ENCODE measurements at places on chromosomes 13 and 19.

DNA sequence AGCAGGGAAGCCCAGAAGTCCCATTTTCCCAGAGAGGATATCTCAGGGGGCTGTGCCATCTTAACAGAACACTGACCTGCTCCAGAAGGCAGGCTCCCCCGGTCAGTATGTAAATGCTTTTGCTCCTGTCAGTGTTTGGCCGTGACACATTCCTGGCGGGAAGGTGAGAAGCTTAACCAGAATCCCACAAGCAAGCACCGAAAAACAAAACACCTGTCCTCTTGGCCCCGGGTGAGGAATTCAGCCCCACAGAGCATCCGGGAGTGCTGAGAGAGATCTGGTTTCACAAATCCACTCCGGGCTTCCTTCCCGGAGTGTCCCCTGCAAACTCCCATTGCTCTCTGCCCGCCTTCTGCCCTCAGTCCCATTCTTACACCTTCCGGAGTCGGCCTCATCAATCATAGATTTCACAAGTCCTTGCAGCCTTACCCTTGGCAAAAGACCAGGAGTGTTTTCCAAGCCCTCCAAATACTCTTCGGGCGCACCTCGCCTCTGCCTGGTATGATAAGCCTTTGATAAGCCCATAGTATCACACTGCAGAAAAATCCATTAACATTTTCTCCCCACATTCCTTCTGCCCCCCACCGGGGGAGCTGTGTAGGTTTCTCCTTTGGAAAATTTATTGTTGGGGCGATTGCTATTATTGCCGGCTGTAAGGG lies 12.2 kb downstream of the TPM4 start:
- no peak for DNase-seq

DNA sequence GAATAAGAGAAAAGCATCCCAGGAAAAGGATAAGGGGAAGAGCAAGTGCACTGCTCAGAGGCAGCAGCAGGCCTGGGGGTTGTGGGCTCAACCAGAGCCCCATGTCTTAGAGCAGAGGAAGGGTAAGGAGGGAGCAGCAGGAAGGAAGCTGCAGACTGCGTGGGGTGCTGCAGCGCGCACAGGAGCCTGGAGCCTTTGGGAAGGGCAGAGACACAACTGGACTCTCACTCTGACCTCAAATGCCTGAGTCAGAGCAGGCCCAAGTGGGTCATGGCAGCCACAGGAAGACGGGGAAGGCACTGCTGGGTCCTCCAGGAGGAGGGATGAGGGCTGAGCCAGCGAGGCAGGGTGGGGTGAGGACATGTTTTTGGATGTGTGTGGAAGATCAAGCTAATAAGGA lies 31.6 kb downstream of the SIGLEC7 start:
- DNase-seq = no peak

GRCh38 chr19:48403606-48404005 lies 10.1 kb downstream of the GRIN2D start:
- DNase-seq = no peak

DNA sequence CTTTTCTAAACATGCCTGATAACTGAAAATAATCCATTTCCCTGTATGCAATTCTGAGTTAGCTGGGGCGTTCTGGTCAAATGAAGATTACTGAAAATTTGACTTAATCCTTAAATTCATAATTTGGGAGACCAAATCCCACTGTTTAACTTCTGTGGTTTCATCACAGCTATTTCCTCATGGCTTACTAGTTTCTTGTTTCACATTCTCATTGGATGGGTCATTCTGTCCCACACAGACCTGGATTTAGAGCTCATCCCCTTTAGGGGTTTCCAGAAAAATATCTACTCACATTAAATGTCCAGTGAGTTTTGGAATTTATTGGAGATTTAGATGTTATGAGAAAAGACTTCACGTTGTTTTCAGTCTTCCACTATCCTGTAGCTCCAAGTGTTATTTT lies 709.3 kb upstream of the KLHL1 start:
- no peak for DNase-seq

GRCh38 chr19:29211562-29212355 lies 1.2 kb downstream of the UQCRFS1 start:
- DNase-seq = no peak

GRCh38 chr19:33047422-33047821 lies 17.3 kb downstream of the RHPN2 start:
- no peak for DNase-seq

DNA sequence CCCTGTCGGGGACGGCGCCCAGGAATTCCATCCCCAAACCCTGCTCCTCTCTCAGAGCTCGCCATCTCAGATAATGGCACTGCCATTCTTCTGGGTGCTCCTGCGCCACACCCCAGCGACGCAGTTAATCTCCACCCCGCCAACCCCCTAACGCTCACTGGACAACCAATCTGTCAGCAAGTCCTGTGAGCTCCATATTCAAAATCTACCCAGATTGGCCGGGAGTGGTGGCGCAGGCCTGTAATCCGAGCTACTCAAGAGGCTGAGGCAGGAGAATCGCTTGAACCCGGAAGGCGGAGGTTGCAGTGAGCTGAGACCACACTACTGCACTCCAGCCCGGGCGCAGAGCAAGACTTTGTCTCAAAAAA lies 18.6 kb downstream of the FCGBP start:
- DNase-seq = no peak

GRCh38 chr19:8702350-8702749 lies 3.8 kb upstream of the ACTL9 start:
- no peak for DNase-seq

DNA sequence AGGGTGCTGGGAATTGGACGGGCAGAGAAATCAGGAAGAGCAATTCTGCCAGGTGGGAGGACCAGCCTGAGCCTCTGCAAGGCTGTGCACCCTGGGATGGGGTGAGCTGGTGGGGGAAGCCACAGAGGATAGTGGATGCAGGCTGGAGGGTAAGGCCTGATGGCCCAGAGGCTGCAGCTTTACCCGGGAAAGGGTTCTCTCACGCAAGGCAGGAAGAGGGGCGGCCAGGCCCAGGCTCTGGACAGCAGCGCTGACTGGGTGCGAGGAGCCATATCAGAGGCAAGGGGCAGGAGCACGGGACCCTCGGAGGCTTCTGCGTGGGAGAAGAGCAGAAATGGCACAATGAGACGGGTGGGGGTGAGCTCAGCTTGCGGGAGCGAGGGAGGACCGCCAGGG lies 104.6 kb downstream of the SOX1 start:
- DNase-seq = no peak

- DNase-seq = no peak
Measured at GRCh38 chr19:14385492-14385891, 4.2 kb downstream of the ADGRE5 start.

DNA sequence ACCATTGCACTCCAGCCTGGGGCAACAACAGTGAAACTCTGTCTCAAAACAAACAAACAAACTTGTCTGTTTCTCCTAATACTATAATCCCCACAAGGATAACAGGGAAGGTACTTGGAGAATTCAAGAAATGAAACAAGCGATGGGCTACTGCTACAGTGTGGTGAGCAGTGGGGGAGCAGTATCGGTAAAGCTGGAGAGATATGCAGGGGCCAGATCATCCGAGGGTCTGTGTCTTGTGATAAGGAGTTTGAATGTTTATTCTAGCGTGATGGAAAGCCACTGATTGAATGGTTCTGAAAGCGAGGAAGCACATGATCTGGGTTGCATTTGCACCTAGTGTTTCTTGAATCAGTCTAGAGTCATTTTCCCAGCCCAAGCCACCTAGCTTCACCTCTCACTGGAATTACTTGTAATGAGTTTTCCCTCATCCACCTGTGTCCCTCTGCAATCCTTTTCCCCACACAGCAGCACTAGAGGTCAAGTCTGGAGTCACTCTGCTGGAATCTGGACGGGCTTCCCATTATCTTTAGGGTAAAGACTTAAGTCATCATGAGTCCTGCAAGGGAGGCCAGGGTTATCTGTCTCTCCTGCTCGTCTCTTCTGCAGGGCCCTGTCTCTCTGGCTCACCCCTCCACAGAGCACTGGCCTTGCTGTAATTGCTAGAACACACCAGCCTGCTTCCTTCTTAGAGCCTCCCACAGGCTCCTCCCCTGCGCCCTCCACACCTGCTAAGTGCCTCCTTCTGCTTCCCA lies 162.3 kb downstream of the KLF5 start:
- DNase-seq = no peak

DNA sequence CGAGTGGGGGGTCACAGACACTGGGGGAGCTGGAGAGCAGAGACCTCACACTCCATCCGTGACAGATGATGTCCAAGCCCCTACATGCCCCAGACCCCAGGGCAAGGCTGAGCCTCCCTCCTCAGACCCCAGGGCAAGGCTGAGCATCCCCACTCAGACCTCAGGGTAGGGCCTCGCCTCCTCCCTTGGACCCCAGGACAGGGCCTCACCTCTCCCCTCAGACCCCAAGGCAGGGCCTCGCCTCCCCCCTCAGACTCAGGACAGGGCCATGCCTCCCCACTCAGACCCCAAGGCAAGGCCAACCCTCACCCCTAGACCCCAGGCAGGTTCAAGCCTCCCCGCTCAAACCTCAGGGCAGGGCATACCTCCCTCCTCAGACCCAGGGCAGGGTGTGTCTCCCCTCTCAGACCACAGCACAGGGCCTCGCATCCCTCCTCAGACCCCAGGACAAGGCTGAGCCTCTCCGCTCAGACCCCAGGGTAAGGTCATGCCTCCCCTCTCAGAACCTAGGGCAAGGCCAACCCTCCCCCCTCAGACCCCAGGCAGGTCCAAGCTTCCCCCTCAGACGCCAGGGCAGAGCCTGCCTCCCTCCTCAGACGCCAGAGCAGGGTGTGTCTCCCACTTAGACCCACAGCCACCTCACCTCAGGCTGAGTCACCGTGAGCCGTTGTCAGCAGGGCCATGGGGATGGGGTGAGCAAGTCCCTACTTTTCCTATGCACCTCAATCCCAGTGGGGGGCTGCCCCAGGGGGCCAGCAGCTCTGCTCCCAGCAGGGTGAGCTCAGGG lies 1.7 kb upstream of the S1PR4 start:
- DNase-seq = peak; percentile 76

- DNase-seq = no peak
Measured at GRCh38 chr19:8320564-8321066, 560 bp downstream of the NDUFA7 start.

GRCh38 chr19:7421941-7422744 lies 66.7 kb downstream of the PEX11G start:
- no peak for DNase-seq

DNA sequence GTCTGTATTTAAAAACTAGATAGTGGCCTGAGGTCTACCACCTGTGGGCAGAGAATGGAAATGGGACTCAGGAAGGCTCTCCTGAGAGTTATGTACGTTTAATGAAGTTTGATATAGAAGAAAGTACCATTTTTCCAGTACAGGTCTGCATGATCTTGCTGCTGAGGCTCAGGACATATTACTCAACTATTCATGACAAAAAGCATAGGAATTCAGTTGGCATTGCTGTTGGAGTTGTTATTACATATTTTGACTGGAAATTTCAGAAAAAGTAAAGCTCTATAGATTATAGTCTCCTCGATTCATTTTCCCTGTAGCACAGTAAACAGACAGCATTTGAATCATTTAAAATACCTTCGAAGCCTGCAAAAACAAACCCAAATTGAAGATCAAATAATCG lies 469.8 kb downstream of the DCT start:
- no peak for DNase-seq

DNA sequence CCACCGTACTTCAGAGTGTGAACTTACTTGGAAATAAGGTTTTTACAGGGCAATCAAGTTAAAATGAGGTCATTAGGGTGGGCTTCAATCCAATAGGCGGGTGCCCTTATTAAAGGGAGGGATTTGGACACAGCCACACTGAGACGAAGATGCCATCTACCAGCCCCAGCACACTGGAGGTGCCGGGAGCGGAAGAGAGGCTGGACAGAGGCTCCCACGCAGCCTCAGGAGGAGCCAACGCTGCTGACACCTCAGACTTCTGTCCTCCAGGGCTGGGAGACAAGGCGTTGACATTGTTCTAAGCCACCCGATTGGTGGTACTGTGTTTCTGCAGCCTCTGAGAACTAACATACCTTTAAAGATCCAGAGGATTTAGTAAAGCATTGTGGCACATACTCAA lies 12.6 kb upstream of the RAB20 start:
- no peak for DNase-seq

DNA sequence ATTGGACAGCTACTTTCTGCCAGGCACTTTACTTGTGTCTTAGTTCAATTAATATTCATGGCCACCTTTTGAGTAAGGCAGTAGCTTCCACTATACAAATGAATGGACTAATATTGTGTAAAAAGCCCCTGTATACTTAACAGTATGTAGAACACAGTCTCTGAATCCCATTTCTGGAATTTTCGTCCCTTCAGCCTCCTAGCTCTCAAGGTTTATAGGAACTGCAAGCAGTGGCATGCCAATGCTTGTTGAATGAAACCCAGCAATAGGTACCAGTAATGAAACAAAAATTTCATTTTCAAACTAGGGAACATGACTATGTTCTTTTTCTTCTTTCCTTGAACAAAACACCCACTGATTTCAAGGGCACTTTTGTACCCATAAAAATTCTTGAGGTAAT lies 361.6 kb downstream of the TDRD3 start:
- no peak for DNase-seq

- no peak for DNase-seq
Measured at GRCh38 chr13:110607675-110608224, 7.6 kb upstream of the NAXD start.

GRCh38 chr13:51942189-51942588 lies 69.1 kb downstream of the ATP7B start:
- DNase-seq = no peak

Data from activated CD8-positive, alpha-beta memory T cell treated with anti-CD3 and anti-CD28 coated beads for 1 hour (primary cell).